ENCODE measurements at places on chromosomes 3 and 15.

GRCh38 chr15:42107473-42107872 lies 13.1 kb upstream of the PLA2G4D start:
- no peak for DNase-seq

DNA sequence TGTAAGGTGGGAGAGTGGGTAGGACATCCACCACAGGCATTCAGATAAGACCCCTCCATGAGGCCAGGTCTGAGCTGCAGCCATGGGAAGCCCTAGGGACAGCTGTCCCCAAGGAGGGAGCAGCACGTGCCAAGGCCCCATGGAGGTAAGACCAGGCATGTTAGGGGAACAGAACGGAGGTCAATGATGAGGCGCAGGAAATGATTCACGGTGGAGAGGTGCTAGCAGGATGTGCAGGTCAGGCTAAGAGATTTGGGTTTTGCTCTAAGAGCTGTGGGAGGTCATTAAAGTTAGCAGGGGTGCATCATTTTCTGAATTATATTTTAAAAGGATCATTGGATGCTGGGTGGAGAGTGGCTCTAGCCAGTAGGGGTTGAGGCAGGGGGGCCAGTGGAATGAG lies 66.4 kb upstream of the SNRPA1 start:
- no peak for DNase-seq

GRCh38 chr3:64763980-64764379 lies 76.2 kb upstream of the ADAMTS9 start:
- DNase-seq = no peak

- DNase-seq = no peak
Observed at GRCh38 chr3:194585880-194586281, 47.3 kb downstream of the TMEM44 start.

GRCh38 chr3:59885101-59885500 lies 835.3 kb upstream of the CFAP20DC start:
- no peak for DNase-seq

DNA sequence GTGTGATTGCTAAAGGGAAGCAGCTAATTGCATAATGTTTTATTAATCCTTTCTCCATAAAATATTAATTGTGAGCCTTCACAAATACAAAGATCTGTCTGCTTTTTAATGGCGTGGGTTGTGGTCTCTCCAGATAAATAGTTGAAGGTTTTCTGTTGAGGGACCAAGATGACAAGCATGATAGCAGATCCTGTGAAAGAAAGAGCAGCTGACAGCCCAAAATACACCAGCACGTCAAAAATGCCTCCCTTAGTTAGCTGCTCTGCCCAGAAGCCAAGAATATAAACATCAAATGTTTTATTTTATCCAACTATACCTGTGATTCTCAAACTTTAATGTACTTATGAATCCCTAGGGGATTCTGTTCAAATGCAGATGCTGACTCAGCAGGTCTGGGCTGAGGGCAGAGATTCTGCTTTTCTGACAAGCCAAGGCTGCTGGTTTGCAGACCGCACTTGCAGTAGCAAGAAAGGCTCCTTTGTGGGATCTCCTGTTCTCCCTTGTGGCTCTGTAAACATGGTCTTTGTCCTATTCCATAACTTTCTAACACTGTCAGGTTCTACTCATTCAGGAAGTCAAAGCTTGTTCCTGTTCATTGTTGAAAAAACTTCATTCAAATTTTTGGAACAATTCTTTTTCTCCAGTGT lies 119.1 kb upstream of the SLC25A36 start:
- no peak for DNase-seq

DNA sequence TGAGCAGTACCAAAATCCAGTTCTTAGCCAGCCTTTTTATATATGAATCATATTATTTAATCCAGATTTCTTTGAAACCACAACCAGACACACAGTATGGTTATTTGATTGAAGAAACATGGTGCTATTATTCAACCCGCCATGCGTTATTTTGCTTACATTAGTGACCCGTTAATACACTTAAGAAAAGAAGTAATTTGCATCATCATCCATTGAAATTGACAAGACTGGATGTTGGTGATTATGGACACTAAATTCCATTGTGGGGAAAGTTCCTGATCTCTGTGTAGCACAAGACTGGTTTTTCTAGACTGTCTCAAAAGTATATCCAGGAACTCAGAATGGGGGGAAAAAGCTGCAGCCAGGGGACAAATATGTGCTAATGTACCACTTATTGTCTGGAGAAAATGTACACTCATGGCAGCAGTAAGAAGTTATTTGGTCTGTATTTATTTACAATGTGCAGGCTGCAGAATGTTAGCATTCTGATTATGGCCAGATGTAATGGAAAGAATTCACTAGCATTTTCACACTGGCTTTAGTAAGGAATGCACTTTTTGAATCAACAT lies 80.3 kb downstream of the FILIP1L start:
- no peak for DNase-seq

- no peak for DNase-seq
Observed at GRCh38 chr3:168707900-168708299, 612.2 kb upstream of the GOLIM4 start.

GRCh38 chr3:123498761-123499160 lies 49.9 kb upstream of the ADCY5 start:
- DNase-seq = no peak

DNA sequence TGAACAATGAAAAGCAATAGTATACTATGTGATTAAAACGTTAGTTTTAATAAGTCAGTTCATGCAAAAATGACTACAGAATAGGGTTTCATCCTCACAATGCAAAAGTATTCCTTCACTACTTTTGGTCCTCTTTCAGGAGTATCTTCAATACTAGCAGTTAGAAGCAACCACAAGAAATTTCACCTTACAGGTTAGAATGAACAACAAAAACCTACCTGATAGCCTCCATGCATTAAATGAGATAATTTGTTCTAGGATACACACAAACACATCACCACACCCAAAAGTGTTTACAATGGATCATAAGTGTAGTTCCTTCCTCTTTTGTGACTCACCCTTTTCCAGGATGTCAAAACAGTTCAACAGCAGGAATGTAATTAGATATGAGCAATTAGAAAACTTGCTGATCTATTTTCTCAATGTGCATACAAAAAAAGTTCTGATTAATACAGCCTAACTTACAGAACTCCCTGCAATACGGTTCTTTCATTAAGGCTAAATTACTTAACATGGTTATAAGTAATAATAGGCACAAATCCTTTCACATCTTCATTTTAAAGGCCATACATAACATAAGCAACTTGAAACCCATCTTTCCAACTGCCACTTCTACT lies 21.6 kb downstream of the UACA start:
- DNase-seq = no peak

GRCh38 chr3:42983927-42984326 lies 4.8 kb downstream of the GASK1A start:
- DNase-seq = no peak

- no peak for DNase-seq
Observed at GRCh38 chr3:101861212-101861788, 12.0 kb downstream of the NFKBIZ start.

- DNase-seq = no peak
Observed at GRCh38 chr3:182726258-182727142, 66.8 kb upstream of the ATP11B start.

- DNase-seq = no peak
Observed at GRCh38 chr3:4882548-4882947, 96.7 kb upstream of the BHLHE40 start.

DNA sequence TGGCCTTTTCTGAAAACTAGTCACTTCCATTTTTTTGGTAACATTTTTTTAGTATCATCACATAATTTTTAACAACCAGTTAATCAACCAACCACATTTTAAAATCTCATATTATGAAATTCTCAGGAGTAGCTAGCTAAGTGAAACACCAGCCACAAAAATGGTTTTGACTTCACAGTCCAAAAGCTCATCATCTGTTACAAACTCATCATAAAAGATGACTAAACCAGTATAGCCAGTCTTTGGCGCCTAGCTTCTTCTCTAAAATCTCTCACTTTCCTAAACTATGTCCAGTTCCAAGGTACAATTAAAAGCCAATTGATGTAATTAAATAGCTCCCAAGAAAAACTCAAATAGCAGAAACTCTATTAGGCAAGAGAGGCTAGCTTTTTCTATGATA lies 88.2 kb upstream of the ZNF385D start:
- no peak for DNase-seq
